Lung microvascular endothelial cell (primary cell): ENCODE measurements at places on chromosomes 16 and 17. TPM values are rescaled to one million over a fixed set of nuclear protein-coding genes. Genes with fewer than 3 reads are reported as not detected.

The KCNJ2 gene
- total RNA-seq: 0.79 and 3.5 TPM in 2 replicates

DNA sequence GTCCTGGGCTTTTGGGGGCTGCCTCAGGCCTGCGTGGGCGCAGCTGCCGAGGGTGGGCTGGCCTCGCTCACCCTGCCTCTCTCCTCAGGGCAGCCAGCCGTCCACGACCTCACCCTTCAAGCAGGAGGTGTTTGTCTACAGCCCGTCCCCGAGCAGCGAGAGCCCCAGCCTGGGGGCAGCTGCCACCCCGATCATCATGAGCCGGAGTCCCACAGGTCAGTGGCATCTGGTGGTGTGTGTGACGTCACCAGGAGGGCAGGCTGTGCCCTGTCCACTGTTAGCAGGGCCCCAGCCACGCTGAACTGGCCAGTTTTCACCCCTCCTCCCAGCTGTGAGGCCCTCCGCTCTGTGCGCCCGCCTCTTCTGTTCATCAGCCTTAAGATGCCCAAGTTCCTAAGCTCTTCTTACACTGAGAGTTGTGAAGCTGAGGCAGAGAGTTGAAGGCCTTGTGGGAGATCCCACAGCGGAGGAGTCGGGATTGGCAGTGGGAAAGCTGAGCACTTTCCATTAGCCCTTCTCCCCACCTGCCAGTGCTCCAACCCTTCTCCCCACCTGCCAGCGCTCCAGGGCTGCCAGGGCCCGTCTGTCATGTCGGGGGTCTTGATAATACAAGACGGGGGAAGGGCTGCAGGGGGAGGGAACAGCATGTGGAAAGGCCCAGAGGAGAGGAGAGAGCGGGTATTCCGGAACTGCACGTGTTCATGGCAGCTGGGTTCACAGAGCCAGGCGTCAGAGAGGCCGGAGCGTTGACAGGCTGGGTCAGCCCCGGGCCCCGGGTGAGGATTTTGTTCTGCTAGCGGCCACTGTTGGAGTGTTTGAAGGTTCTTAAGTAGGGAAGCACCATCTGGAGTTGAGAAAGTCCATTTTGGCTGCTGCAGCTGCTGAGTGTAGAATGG, 36.3 kb downstream of the OR1D5 start:
- peak; percentile 20 for DNase-seq

The NHERF2 gene
- 42.1 and 47.6 TPM in 2 replicates for total RNA-seq

GRCh38 chr17:74076446-74076845, 127.0 kb upstream of the RPL38 start:
- no peak for DNase-seq

GRCh38 chr17:2175294-2175628, 120.4 kb downstream of the HIC1 start:
- DNase-seq: no peak

- no peak for DNase-seq
These were observed 664.4 kb upstream of the CDH8 start for GRCh38 chr16:62700426-62701294.

DNA sequence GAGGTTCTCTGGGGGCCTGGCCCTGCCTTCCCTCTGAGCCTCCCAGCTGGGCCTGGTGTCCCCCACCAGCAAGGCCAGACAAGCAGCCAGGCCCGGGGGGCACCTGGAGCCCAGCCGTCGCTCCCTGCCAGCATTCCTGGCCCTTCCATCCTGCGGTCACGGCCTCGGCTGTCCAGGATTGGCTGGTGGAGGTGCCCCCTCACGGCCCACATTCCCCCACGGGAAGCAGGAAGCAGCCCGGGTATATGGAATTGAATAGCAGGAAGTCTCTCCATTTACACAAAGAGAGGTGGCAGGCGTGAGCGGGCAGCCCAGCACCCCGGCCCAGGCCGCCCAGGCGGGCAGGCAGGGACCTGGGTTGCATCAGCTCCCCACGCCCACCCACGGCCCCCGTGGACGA, 14.5 kb downstream of the TRAF7 start:
- DNase-seq: peak; percentile 88
